ENCODE measurements at places on chromosomes 16 and 17. TPM values are rescaled to one million over a fixed set of nuclear protein-coding genes. Genes with fewer than 3 reads are reported as not detected.

The SMTNL2 gene
- total RNA-seq, result not detected

The ZNF213 gene
- 12.3 TPM for total RNA-seq

The TEKT3 gene
- total RNA-seq, result not detected

The MMP2 gene
- total RNA-seq, result 311 TPM

The MT1E gene
- 170 TPM for total RNA-seq

The MT3 gene
- not detected for total RNA-seq

The CCL1 gene
- total RNA-seq, result not detected

The PIGL gene
- 14.8 TPM for total RNA-seq

The LGALS9B gene
- not detected for total RNA-seq

The CCDC154 gene
- 2.0 TPM for total RNA-seq

The CACNG5 gene
- 0.21 TPM for total RNA-seq

The PMP22 gene
- 6.0 TPM for total RNA-seq

The KRTAP4-9 gene
- total RNA-seq, result not detected

The NOTUM gene
- 2.0 TPM for total RNA-seq

Measured in Panc1 (cell line).